Panc1 (cell line): ENCODE measurements at places on chromosomes 5 and 9. TPM values are rescaled to one million over a fixed set of nuclear protein-coding genes. Genes with fewer than 3 reads are reported as not detected.

The LMBRD2 gene
- total RNA-seq, result 7.1 TPM

The C7 gene
- total RNA-seq, result 1.4 TPM

The OR13C8 gene
- total RNA-seq, result not detected

The SPATA31A3 gene
- not detected for total RNA-seq

The NRARP gene
- 16.9 TPM for total RNA-seq

The NDUFS6 gene
- total RNA-seq, result 70.6 TPM
